Subcutaneous preadipocyte (primary cell): ENCODE measurements at places on chromosomes 7 and 10. TPM values are rescaled to one million over a fixed set of nuclear protein-coding genes. Genes with fewer than 3 reads are reported as not detected.

C1QL3 gene
- total RNA-seq: not detected in 2 replicates

ACTA2 gene
- 37.1 and 72.0 TPM in 2 replicates for total RNA-seq

CPN1 gene
- not detected in 2 replicates for total RNA-seq

MRC1 gene
- total RNA-seq: not detected in 2 replicates

TET1 gene
- 4.4 and 4.5 TPM in 2 replicates for total RNA-seq

PLXDC2 gene
- total RNA-seq: 0.37 and 0.39 TPM in 2 replicates
